ENCODE measurements at places on chromosomes 3 and 15. TPM values are rescaled to one million over a fixed set of nuclear protein-coding genes. Genes with fewer than 3 reads are reported as not detected.

GRCh38 chr15:89662893-89663626, 7.8 kb upstream of the KIF7 start:
- peak; percentile 90 for DNase-seq
- no peaks in the 10 kb centered on the region for H3K36me3 ChIP-seq
- H3K27me3 ChIP-seq: no peaks in the 10 kb centered on the region
- H3K4me3 ChIP-seq: no peak overlapping the region
- peaks cover 28% of the 10 kb centered on the region for H3K4me1 ChIP-seq

- peaks cover 37% of the 10 kb centered on the region for H3K27me3 ChIP-seq
- peak overlapping the region; percentile 43 for H3K4me3 ChIP-seq
These were observed 10.3 kb downstream of the ISL2 start for GRCh38 chr15:76346669-76347481.

- H3K36me3 ChIP-seq: no peaks in the 10 kb centered on the region
- H3K27ac ChIP-seq: no peak overlapping the region
- no peak overlapping the region for H3K4me3 ChIP-seq
- no peaks in the 10 kb centered on the region for H3K4me1 ChIP-seq
- peak; percentile 34 for DNase-seq
These were observed 189.1 kb downstream of the FAM43A start for GRCh38 chr3:194874783-194875182.

GRCh38 chr15:31390777-31391486, 64.3 kb downstream of the KLF13 start:
- H3K4me3 ChIP-seq: peak overlapping the region; percentile 72
- H3K27ac ChIP-seq: peak overlapping the region; percentile 99
- H3K4me1 ChIP-seq: peaks cover 36% of the 10 kb centered on the region
- no peaks in the 10 kb centered on the region for H3K36me3 ChIP-seq

GRCh38 chr3:88542916-88543315, 393.2 kb downstream of the C3orf38 start:
- no peaks in the 10 kb centered on the region for H3K36me3 ChIP-seq
- H3K4me1 ChIP-seq: no peaks in the 10 kb centered on the region
- no peaks in the 10 kb centered on the region for H3K27me3 ChIP-seq
- DNase-seq: no peak
- no peak overlapping the region for H3K27ac ChIP-seq

- DNase-seq: no peak
- H3K4me3 ChIP-seq: no peak overlapping the region
- no peak overlapping the region for H3K27ac ChIP-seq
- H3K27me3 ChIP-seq: no peaks in the 10 kb centered on the region
- no peaks in the 10 kb centered on the region for H3K36me3 ChIP-seq
These were observed 565.1 kb downstream of the ZNF385D start for GRCh38 chr3:21185816-21186314.

GRCh38 chr3:126865736-126866135, 117.2 kb upstream of the PLXNA1 start:
- no peaks in the 10 kb centered on the region for H3K27me3 ChIP-seq
- H3K27ac ChIP-seq: no peak overlapping the region
- no peak overlapping the region for H3K4me3 ChIP-seq
- no peak for DNase-seq

GRCh38 chr15:51536965-51537574, 85.5 kb downstream of the DMXL2 start:
- no peaks in the 10 kb centered on the region for H3K27me3 ChIP-seq
- no peak overlapping the region for H3K27ac ChIP-seq
- H3K4me3 ChIP-seq: no peak overlapping the region

Gene MEX3B
- total RNA-seq: 2.4 TPM

Gene FILIP1L
- 97.0 TPM for total RNA-seq

DNA sequence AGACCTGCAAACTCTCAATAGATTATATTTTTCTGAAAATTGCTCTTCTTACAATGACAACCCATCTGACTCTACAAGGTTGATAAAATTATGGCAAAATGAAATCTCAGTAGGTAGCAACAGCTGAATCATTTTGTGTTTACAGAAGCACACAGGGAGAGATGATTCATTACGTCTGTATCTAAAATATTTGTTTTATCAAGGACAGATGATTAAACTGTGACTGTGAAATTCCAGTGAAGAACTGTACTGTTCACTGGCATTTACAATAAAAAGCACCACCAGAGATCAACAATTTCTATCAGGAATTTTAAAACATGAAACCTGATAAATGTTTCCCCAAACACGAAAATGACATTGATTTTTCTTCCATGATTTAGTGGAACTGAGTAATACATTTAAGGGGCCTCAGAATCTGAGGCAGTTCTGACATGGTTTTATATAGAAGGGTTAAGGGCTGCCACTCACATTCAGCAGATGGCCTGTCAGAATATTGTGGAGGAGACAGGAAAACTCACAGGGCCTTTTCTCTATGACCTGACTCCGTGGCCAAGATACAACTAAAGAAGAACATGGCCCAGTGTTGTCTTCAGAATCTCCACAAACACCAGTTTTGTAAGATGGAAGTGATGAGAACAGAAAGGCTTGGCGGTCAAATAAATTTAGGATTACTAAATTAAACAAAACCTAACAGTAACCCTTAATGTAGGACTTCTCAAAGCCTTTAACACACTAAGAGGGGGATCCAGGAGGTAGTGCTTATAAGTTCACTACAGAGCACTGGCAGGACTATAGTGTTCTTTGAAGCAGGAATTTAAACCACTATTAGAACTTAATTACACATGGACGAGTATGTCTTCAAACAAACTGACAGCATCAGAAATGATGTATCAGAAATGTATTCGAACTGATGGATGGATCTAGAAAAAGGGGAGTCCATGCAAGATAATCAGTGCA, 25.9 kb downstream of the RAD18 start:
- peak overlapping the region; percentile 37 for H3K27ac ChIP-seq
- DNase-seq: no peak
- H3K4me3 ChIP-seq: no peak overlapping the region
- no peaks in the 10 kb centered on the region for H3K36me3 ChIP-seq
- H3K27me3 ChIP-seq: no peaks in the 10 kb centered on the region
- peaks cover 11% of the 10 kb centered on the region for H3K4me1 ChIP-seq

DNA sequence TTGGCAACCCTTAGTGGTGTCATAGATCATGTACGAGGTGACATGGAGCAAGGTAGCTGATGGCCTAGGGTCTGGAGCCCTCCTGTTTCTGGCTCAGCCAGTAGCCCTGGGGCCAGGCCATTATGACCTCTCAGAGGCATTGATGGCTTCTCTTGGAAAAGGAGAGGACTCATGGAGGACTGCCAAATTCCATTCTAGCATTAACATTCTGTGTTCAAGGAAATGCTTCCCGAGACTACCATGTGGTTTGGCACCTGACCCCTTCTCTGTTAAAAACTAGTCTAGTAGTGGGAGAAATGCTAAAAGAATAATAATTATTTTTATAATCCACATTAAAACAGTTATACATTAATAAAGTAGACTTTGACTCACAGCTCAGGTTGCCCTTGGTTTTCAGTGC, 40.2 kb upstream of the ADAMTSL3 start:
- H3K27me3 ChIP-seq: no peaks in the 10 kb centered on the region
- no peaks in the 10 kb centered on the region for H3K36me3 ChIP-seq
- peaks cover 10% of the 10 kb centered on the region for H3K4me1 ChIP-seq
- H3K4me3 ChIP-seq: no peak overlapping the region

- no peaks in the 10 kb centered on the region for H3K4me1 ChIP-seq
- H3K4me3 ChIP-seq: no peak overlapping the region
- H3K27ac ChIP-seq: no peak overlapping the region
These were observed 22.7 kb downstream of the KLHL6 start for GRCh38 chr3:183532620-183533411.

- peaks cover 17% of the 10 kb centered on the region for H3K4me1 ChIP-seq
- no peak overlapping the region for H3K4me3 ChIP-seq
- no peak for DNase-seq
- no peaks in the 10 kb centered on the region for H3K27me3 ChIP-seq
- H3K27ac ChIP-seq: no peak overlapping the region
- no peaks in the 10 kb centered on the region for H3K36me3 ChIP-seq
These were observed 28.7 kb upstream of the RPS17 start for GRCh38 chr15:82568986-82569385.

DNA sequence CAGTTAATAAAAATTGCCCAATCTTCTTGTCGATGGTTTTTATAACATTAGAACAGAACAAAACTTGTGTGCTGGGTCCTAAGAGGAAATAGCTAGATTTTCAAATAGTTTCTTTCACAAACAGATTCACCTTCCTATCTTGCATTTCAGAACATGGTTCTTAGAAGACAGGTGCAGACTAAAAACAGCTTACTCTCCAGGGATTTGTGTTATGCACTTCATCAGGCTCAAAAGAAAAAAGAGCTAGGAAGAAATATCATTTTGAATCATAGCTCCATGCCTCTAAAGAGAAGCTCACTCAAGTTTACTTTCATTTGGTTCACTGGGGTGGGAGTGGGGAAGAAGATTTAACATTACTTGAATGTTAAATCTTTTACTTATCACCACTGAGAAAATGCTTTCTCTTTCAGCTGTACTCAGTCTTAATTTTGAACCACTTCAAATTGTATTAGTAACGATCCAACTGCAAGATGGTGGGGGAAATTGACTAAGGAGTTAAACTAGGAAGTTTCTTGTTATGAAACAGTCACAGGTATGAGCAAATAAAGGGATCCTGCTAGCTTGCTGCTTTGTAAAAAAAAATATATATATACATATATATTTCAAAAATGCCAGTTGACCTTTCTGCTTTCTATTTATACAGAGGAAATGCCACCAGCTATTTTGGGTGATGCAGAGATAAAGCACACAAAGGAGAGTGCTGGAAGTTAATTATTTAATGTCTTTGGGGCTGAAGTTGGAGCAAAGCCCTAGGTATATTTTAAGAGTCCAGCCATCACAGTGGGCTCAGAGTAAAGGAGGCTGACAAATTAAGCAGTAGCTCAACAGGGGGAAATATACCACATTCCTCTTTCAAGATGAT, 28.3 kb upstream of the NUDT16 start:
- peaks cover 28% of the 10 kb centered on the region for H3K4me1 ChIP-seq
- no peak overlapping the region for H3K27ac ChIP-seq
- no peak for DNase-seq
- H3K36me3 ChIP-seq: no peaks in the 10 kb centered on the region
- no peaks in the 10 kb centered on the region for H3K27me3 ChIP-seq

DNA sequence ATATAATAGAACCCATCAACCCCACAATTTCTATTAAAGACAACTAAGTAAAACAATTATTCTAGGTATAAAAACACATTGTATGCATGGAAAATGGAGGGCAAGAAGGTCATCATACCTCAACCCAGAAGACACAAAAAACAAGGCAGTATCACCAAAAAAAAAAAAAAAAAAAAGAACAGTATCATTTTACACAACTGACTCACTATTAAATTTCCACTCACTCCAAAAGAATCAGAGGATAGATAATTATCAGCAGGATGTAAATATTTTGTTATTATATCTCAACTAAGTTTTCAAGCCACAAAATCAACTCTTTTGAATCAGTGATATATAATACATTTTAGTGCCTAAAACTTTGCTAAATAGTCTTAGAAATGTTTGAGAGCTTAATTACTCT, 55.0 kb downstream of the CLASP2 start:
- DNase-seq: no peak
- H3K27me3 ChIP-seq: no peaks in the 10 kb centered on the region

- H3K36me3 ChIP-seq: no peaks in the 10 kb centered on the region
- H3K4me3 ChIP-seq: no peak overlapping the region
- H3K27ac ChIP-seq: no peak overlapping the region
- no peak for DNase-seq
- no peaks in the 10 kb centered on the region for H3K27me3 ChIP-seq
These were observed 650.4 kb upstream of the CADM2 start for GRCh38 chr3:84308379-84308778.

DNA sequence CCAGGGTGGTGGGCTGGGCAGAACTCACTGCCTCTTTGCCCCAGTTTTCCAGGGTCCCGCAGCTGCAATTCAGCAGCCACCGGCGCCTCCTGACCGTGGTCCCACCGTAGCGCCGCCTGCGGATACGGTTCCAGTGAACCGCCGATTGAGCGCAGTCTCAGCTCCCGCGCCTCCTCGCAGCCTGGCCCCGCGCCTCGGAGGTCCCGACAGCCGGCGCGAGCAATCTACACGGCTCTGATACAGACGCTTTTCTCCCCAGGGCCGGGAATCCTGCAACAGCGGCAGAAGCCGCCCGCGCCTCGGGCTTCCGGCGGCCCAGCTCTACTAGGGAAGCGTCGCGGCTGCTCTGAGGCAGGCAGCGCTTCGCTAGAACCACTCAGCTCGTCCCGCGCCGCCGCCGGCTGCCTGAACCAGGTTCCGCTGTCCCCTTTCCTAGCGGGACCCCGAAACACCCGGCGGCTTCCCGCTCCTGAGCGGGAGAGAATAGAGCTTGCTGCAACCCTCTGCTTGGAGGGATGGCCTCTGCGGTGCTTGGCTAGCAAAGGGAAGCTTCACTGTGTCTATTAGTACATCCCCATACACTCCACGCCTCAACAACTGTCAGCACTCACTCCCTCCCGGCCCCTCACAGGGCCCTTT, 3.1 kb downstream of the FOXL2NB start:
- H3K27me3 ChIP-seq: peaks cover 52% of the 10 kb centered on the region
- H3K4me3 ChIP-seq: peak overlapping the region; percentile 42
- H3K4me1 ChIP-seq: no peaks in the 10 kb centered on the region
- DNase-seq: no peak
- H3K36me3 ChIP-seq: no peaks in the 10 kb centered on the region
- no peak overlapping the region for H3K27ac ChIP-seq

Gene TRIM42
- not detected for total RNA-seq

DNA sequence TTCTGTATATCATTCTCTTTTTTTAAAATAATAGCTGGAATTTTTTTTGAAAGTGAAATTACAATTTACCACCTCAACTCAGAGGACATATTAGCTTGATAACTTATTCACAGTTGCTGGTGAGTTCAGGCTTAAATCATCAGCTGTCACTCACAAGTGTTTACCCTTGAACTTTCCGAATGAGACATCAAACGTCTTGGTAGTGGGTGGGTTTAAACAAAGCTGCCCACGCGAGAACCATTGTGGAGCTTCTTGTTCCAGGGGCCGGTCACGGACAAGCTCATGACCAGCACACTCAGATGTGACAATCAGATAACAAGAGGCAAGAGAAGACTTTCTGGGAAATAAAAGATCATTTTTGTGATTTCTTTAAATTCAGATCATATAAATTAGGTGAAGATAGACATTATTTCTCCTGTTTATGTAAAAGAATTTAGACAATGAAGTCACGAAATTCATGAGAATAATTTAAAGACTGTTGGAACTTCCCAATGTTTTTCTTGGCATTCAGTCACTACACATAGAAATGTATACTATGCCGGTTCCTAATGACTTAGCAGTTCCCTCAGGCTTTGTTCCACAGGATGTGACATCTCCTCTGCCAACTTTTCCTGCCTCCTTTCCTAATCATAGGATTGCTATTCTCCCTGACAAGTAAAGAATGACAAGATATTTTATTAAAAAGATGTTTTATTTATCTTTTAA, 29.3 kb downstream of the BTD start:
- H3K36me3 ChIP-seq: no peaks in the 10 kb centered on the region
- no peaks in the 10 kb centered on the region for H3K27me3 ChIP-seq
- H3K4me1 ChIP-seq: peaks cover 45% of the 10 kb centered on the region
- H3K27ac ChIP-seq: peak overlapping the region; percentile 35

- no peak overlapping the region for H3K27ac ChIP-seq
- no peak for DNase-seq
- no peaks in the 10 kb centered on the region for H3K36me3 ChIP-seq
These were observed 66.5 kb upstream of the PYGO1 start for GRCh38 chr15:55654561-55655031.

All from right atrium auricular region (tissue), 2 donors.